ENCODE measurements at places on chromosomes 13 and 19.

DNA sequence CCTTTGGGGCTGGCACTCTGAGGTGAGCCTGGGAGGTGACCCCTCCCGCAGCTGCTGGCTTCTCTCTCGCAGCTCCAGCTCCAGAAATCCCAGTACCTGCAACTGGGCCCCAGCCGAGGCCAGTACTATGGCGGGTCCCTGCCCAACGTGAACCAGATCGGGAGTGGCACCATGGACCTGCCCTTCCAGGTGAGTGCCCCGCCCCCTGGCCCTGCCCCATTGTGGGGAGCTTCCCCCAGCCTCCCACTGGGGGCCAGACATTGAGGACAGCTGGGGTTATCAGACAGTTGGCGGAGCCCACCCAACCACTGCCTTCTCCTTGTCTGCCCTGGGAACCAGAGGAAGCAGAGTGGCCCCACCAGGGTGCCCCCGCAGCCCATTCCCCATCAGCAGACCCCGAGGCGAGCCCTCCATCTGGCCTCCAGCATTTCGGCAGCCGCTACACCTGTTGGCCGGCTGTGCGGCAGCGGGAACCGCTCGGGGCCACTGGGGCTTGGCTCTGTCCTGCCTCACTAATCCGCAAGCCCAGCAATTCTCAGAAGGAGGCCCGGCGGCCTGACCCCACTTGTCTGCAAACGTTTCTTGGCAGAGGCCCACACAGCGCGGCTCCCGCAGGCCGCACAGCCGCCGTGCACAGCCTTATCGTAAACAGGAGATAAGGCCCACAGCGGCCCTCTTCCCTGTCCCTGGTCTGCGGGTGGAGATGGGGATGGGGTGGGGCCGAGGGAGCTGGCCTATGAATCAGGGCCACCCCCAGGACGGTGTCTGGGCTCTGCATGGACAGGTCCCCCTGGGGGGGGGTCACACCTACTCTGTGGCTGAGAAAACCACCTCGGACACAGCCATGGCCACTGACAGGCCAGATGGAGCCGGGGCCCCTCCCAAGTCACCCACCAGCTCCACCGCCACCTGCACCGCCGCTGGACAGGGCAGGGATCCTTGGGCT, 48.0 kb downstream of the COMP start:
- no peak for DNase-seq

DNA sequence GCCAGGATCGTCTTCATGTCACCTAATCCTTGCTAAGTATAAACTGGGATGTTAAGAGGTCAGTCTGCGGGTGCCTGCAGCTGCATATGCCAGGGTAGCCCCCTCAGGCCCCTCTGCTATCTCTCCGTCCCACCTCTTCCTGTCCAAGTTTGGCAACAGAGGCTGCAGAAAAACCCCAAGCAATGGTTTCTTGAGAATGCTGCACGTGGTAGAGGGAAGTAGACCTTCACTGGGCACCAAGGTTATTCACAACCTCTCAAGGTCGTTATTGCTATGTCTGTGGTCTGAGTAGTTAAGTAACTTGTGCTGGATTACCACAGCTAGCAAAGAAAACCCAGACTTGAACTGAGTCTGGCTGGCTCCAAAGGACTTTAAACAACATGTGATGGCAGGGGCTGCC, 77.9 kb upstream of the XPO4 start:
- DNase-seq: no peak

DNA sequence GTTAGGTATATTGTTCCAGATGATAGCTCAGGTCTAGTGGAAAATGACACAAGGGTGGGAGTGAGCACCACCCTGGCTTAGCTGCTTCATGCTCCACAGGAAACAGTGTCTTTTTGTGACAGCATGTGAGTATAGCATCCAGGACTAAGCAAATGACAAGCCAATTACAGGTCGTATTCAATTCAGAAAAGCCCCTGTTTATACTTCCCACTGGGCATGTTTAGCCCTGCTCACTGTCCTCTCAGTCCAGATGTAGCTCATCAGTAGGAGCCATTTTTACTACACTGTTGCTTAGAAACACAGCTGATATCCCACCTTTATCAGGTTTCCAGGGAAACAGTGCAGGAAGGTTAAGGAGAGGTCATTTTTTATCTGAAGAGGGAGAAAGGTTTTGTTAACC, 8.0 kb downstream of the ABHD13 start:
- peak; percentile 50 for DNase-seq

- DNase-seq: no peak
Observed at GRCh38 chr13:39886336-39886735, 230.9 kb downstream of the COG6 start.

DNA sequence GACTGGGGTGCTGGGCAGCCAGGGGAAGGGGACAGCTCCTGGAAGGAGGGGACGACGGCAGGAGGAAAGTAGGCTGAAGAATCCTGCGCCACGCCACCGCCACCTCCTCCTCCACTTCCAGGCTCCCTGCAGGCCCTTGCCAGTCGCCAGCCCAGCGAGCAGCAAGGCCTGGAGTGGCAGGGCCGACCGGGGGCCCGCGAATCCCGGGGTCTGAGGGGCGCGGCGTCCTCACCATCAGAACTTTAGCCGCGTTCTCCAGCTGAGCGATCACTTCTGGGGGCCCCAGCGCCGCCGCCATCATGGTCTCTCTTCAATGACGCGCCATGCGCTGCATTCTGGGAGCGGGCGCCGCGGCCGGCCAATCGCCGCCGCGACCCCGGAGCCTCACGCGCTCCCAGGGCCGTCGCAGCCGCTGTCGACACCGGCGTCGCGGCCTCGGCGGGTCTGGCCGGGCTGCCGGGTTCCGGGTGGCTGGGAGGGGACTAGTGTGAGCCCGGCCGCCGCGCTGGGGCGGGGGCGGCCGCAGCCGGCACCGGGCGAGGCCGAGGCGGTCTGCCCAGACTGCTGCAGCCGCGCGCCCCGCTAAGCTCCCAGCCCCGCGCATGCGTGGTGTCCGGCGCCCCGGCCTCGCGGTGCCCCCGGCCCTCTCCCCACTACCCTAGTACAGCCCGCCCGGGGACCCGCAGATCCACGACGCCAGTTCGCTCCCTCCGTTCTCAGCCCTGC, at the start of gene XPO4:
Gene XPO4 (minus strand): TSS at position 309 of the 726 bp plus-strand sequence. CDS start 8 bp downstream, at position 301.
- DNase-seq: peak; percentile 75

DNA sequence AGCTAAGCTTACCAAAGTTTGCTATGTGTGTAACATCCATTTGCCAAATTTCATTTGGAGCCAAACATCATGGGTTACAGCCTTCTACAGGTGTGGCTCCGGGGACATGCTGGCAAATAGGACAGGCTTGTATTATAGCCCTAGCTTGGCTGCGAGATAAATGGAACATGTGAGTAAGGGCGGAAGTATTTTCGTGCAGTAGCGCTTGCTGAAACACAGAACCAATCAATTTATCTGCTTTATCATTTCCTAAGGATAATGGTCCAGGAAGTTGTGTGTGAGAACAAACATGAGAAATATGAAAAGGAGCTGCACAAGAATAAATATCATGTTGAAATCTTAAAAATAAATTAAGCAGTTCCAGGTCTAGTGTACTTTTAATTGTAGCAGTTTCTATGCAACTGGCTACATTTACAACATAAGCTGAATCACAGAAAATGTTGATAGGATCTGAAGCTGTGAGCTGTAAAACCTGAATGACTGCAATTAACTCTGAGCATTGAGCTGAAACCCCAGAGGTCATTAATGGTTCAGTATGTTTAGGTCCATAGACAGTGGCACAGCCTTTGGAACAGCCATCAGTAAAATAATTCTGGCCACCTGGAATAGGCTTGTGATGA, 22.2 kb upstream of the ZNF100 start:
- DNase-seq: no peak

- no peak for DNase-seq
Observed at GRCh38 chr19:48627201-48627864, 8.0 kb downstream of the SPHK2 start.

GRCh38 chr19:47781590-47782262, 3.2 kb downstream of the SELENOW start:
- DNase-seq: no peak

- DNase-seq: no peak
Observed at GRCh38 chr13:101053301-101054093, 362.8 kb downstream of the NALCN start.
